ENCODE measurements at places on chromosomes 5 and 9.

DNA sequence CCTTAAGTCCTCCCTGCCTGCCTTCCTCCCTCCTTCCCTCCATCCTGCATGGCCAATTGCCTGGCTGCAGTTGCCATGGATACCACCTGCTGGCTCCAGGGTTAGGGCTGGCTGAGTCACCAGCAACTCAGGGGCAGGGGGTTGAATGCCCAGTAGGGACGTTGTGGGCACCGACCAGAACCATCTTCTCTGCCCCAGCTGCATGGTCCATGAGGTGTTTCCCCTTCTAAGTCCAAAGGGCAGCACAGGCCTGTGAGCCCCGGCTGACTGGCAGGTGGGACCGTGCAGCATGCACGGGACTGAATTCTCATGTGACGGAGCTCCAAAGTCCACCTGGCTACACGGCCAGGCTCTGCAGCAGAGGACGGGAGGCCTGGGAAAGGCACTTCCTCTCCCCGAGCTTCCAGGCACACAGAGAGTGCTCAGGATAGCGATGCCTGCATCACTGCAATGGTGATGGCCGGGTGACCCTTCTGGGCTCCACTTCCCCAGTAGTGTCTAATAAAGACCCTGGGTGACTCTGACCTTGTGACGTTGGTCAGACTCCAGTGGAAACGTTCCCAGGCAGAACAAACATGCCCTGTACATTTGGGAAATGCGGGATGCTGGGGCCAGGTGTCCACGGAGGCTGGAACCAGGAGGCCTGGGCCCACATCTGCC is 5.7 kb downstream of the ASS1 start:
- H3K4me1 ChIP-seq: peaks cover 14% of the 10 kb centered on the region
- H3K27me3 ChIP-seq: peaks cover 8% of the 10 kb centered on the region
- H3K36me3 ChIP-seq: no peaks in the 10 kb centered on the region
- no peak for DNase-seq

DNA sequence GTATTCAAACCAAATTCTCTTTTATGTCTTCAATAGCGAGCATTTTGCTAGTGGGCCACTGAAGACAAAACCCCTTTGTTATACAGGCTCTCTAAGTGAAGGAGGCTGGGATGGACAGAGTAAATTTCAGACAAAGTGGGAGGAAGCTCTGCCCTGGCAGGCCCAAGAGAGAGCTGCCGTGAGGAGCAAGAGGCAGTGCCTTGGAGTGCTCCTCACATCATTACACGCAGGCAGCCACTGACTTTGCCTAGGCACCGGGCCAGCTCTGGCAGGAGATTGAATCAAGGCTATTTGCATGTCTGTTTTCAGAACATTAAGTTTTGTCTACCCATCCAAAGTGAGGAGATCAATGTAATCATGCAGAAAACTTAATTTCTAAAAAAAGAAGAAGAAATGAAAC is 167.7 kb downstream of the CCDC192 start:
- H3K27me3 ChIP-seq: peaks cover 7% of the 10 kb centered on the region
- no peak for DNase-seq
- no peak overlapping the region for H3K4me3 ChIP-seq
- H3K27ac ChIP-seq: no peak overlapping the region
- no peaks in the 10 kb centered on the region for H3K4me1 ChIP-seq
- no peaks in the 10 kb centered on the region for H3K36me3 ChIP-seq

DNA sequence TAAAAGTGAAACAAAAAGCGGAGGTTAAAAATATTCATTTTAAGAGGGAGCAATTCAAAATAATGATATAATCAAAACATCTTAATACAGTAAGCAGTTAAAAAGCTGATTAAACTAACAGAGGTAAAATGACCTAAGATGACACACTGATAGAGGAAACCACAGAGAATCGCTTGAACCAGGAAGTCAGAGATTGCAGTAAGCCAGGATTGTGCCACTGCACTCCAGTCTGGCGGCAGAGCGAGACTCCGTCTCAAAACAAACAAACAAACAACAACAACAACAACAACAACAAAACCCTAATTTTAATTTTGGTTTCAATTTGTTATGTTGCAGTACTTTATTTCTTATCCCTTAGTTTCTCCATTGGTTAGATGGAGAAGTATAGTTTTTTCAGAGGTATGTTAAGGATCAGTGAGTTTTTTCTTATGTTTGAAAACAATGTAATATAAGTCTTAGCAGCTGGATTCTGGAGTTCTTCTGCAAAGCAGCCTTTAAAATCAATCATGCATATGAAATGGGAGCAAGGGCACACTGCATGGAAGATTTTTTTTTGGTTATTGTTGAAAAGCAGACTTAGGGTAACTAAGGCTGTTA is 58.5 kb downstream of the MLANA start:
- no peaks in the 10 kb centered on the region for H3K27me3 ChIP-seq
- H3K36me3 ChIP-seq: peaks cover 1% of the 10 kb centered on the region
- peaks cover 14% of the 10 kb centered on the region for H3K4me1 ChIP-seq
- H3K27ac ChIP-seq: no peak overlapping the region
- peak; percentile 72 for DNase-seq

GRCh38 chr9:134189470-134190231 is 25.3 kb upstream of the RNU6ATAC start:
- DNase-seq: no peak
- no peaks in the 10 kb centered on the region for H3K27me3 ChIP-seq
- H3K4me3 ChIP-seq: no peak overlapping the region
- H3K4me1 ChIP-seq: peaks cover 3% of the 10 kb centered on the region

DNA sequence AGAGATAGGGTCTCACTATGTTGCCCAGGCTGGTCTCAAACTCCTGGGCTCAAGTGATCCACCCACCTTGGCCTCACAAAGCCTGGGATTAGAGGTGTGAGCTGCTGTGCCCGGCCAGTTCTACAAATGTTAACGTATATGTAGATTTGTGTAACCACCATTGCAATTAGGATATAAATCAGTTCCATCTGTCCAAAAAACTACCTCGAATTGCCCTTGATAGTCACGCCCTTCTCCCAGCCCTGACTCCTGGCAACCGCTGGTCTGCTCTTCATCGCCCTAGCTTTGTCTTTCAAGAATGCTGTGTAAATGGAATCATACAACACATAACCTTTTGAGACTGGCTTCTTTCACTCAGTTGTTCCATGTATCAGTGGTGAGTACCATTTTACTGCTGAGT is 46.1 kb upstream of the PPARGC1B start:
- DNase-seq: no peak
- H3K4me3 ChIP-seq: no peak overlapping the region
- H3K27ac ChIP-seq: no peak overlapping the region
- peaks cover 35% of the 10 kb centered on the region for H3K27me3 ChIP-seq

DNA sequence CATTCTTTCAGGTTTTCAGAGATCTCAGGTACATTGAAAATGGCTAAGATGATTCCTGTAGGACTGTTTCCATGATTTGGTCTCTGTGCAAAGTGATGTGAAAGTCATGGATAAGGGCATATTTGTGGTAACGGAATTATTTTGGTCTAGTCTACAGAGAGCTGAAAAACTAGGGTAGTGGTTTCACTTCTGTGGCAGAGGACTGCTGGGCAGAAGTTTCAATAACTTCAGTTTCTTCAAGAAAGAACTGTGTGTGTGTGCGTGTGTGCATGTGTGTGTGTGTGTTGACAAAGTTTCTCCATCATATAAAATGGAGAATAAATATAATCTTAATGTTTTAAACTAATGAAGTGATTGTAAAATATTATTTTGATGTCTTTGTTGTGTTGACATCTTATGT is 4.3 kb downstream of the CNOT8 start:
- DNase-seq: no peak
- H3K27ac ChIP-seq: peak overlapping the region; percentile 67
- peak overlapping the region; percentile 37 for H3K4me3 ChIP-seq
- peaks cover 50% of the 10 kb centered on the region for H3K36me3 ChIP-seq
- no peaks in the 10 kb centered on the region for H3K27me3 ChIP-seq

DNA sequence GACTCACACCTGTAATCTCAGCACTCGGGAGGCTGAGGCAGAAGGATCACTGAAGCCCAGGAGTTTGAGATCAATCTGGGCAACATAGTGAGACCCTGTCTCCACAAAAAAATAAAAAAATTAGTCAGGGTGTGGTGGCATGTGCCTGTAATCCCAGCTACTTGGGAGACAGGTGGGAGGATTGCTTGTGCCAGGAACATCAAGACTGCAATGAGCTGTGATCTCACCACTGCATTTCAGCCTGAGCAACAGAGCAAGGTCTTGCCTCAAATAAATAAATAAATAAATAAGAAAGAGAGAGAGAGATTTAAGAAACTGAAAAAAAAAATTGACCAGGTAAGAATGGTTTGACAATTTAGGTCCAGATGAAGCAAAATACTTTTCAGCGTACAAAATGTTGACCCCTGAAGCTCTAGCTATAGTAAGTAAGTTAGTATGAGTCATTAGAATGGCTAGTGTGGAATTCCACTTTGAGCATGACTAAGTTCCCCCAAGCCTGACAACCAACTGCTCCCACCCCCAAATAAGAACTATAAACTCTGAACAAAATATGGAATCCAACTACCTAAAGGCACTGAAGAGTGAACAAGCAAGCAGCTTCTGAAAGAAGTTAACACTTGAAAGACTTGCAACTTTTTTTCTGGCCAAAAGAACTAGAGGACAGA is 217.8 kb upstream of the TLE4 start:
- no peak overlapping the region for H3K27ac ChIP-seq
- no peaks in the 10 kb centered on the region for H3K4me1 ChIP-seq
- H3K27me3 ChIP-seq: peaks cover 4% of the 10 kb centered on the region
- DNase-seq: no peak
- H3K36me3 ChIP-seq: no peaks in the 10 kb centered on the region

DNA sequence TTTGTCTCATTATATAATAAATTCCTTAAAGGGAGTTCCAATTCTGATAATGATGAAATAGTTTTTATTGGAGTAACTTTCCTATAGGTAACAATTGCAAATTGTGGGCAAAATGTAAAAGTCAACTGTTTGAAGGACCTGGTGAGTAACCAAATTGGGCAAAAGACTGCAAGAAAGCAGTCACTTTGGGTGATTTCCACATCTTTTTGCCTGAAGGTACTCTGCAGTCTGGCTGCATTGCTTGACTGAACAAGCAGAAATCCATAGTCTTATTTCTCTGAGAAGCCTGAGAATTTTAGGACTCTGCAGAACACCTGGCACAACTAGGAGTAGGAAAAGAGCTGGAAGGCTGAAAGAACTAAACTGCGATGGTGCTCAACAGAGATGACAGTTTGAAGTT is 114.9 kb downstream of the HOMER1 start:
- no peak overlapping the region for H3K4me3 ChIP-seq
- no peaks in the 10 kb centered on the region for H3K27me3 ChIP-seq
- no peaks in the 10 kb centered on the region for H3K4me1 ChIP-seq

GRCh38 chr5:127353796-127354195 is 63.2 kb downstream of the MEGF10 start:
- H3K27ac ChIP-seq: no peak overlapping the region
- DNase-seq: no peak
- no peaks in the 10 kb centered on the region for H3K36me3 ChIP-seq
- no peak overlapping the region for H3K4me3 ChIP-seq

GRCh38 chr9:3074247-3074646 is 230.4 kb upstream of the PUM3 start:
- no peaks in the 10 kb centered on the region for H3K27me3 ChIP-seq
- H3K4me3 ChIP-seq: no peak overlapping the region
- H3K27ac ChIP-seq: no peak overlapping the region
- H3K4me1 ChIP-seq: no peaks in the 10 kb centered on the region
- no peaks in the 10 kb centered on the region for H3K36me3 ChIP-seq

GRCh38 chr9:7341571-7341970 is 458.0 kb downstream of the DMAC1 start:
- no peak for DNase-seq
- H3K27ac ChIP-seq: no peak overlapping the region
- H3K4me3 ChIP-seq: no peak overlapping the region
- no peaks in the 10 kb centered on the region for H3K4me1 ChIP-seq

GRCh38 chr9:37936376-37936775 is 32.4 kb upstream of the SLC25A51 start:
- H3K27ac ChIP-seq: no peak overlapping the region
- no peaks in the 10 kb centered on the region for H3K36me3 ChIP-seq
- no peaks in the 10 kb centered on the region for H3K4me1 ChIP-seq
- H3K27me3 ChIP-seq: no peaks in the 10 kb centered on the region
- DNase-seq: no peak
- no peak overlapping the region for H3K4me3 ChIP-seq

DNA sequence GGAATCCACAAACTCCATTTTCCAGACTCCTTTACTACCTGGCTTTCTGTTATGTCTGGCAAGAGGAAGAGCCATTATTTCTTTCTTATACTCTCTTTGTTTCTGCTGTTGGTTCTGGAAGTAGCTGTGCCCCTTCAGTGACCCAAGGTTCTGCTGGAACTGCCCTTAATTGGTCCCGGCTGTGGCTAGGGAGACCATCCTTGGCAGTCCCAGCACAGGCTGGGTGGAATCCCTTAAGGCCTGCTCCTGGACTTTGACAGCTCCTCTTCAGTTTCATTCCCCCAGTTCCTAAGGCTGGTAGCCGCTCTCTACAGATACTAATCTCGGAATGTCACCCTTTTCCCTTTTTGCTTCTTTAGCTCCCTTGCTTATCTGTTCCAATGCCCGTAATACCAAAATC is 81.9 kb upstream of the GLIS3 start:
- H3K4me1 ChIP-seq: no peaks in the 10 kb centered on the region
- H3K36me3 ChIP-seq: no peaks in the 10 kb centered on the region
- H3K4me3 ChIP-seq: no peak overlapping the region
- no peak overlapping the region for H3K27ac ChIP-seq
- peaks cover 9% of the 10 kb centered on the region for H3K27me3 ChIP-seq

- DNase-seq: no peak
- H3K4me1 ChIP-seq: no peaks in the 10 kb centered on the region
- H3K27me3 ChIP-seq: no peaks in the 10 kb centered on the region
- no peak overlapping the region for H3K4me3 ChIP-seq
- H3K27ac ChIP-seq: no peak overlapping the region
These were observed 291.9 kb downstream of the FBXL7 start for GRCh38 chr5:15791859-15792258.

GRCh38 chr5:172356047-172356446 is 72.5 kb upstream of the UBTD2 start:
- H3K27ac ChIP-seq: no peak overlapping the region
- DNase-seq: no peak
- no peak overlapping the region for H3K4me3 ChIP-seq
- H3K36me3 ChIP-seq: no peaks in the 10 kb centered on the region

GRCh38 chr9:25678147-25678666 is at the start of gene TUSC1:
TSS of gene TUSC1 (minus strand) at chr9:25678444. CDS start at chr9:25678312, 132 bp downstream.
- DNase-seq: peak; percentile 61
- peak within 1 kb of the TSS; percentile 52 for H3K4me3 ChIP-seq
- H3K4me1 ChIP-seq: no peaks in the 10 kb centered on the region

DNA sequence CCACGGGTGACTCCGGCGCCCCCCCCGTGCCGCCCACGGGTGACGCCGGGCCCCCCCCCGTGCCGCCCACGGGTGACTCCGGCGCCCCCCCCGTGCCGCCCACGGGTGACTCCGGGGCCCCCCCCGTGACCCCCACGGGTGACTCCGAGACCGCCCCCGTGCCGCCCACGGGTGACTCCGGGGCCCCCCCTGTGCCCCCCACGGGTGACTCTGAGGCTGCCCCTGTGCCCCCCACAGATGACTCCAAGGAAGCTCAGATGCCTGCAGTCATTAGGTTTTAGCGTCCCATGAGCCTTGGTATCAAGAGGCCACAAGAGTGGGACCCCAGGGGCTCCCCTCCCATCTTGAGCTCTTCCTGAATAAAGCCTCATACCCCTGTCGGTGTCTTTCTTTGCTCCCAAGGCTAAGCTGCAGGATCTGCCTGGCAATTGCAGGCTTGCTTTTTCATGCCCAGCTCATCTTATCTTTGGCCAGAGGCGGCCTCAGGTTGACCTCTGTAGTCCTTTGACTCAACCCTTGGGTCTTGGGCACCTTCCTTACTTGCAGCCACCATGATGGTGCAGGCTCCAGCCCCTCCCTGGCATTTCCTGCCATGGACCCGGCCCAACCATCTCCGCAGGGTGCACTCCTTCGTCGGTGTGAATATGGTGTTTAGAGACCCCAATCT is 9.8 kb downstream of the CEL start:
- H3K4me1 ChIP-seq: peaks cover 2% of the 10 kb centered on the region
- peak overlapping the region; percentile 69 for H3K27ac ChIP-seq
- H3K27me3 ChIP-seq: peaks cover 4% of the 10 kb centered on the region
- no peak overlapping the region for H3K4me3 ChIP-seq
- no peak for DNase-seq

Data from activated CD4-positive, alpha-beta T cell treated with anti-CD3 and anti-CD28 coated beads, Interleukin-2, amount 10 ng/mL, durations not matched to agents 24 days and 14 days (primary cell).